ENCODE measurements at places on chromosomes 6 and 20. TPM values are rescaled to one million over a fixed set of nuclear protein-coding genes. Genes with fewer than 3 reads are reported as not detected.

Gene PTCRA
- total RNA-seq, result not detected

Gene HLA-DQB1
- 2.2 TPM for total RNA-seq

Gene OLIG3
- total RNA-seq, result not detected

Gene OR2B2
- total RNA-seq, result not detected

Gene DDX43
- not detected for total RNA-seq

Gene SUMO4
- total RNA-seq, result 0.97 TPM

Gene RAE1
- 43.8 TPM for total RNA-seq

Gene CTCFL
- 1.5 TPM for total RNA-seq

Gene SLC4A11
- total RNA-seq, result 11.5 TPM

Gene METTL24
- 1.3 TPM for total RNA-seq

Gene AAR2
- total RNA-seq, result 23.2 TPM

Gene UBE2C
- total RNA-seq, result 139 TPM

Gene TSPO2
- total RNA-seq, result not detected

Gene CLPSL2
- total RNA-seq, result not detected

Gene C20orf144
- not detected for total RNA-seq

Gene RALY
- total RNA-seq, result 141 TPM
